Fibroblast of skin of left biceps (primary cell): ENCODE measurements at places on chromosomes 7 and 10.

DNA sequence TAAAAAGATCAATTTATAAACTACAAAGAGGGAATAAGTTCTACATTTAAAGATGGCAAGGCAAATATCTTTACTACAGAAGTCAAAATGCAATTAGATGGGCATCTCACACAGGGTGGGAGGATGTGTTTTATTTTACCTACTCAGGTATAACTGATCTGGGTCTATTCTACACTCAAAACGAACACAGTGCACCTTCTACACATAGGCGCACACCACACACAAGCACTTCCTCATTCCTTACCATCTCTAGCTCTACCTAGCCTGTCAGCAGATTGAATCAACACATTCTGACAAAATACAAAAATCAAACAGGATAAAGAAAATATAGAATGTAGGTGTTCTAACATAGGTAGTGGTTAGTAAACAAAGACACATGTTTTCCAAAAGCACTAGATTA lies 64.8 kb downstream of the SGCE start:
- no peak for DNase-seq

DNA sequence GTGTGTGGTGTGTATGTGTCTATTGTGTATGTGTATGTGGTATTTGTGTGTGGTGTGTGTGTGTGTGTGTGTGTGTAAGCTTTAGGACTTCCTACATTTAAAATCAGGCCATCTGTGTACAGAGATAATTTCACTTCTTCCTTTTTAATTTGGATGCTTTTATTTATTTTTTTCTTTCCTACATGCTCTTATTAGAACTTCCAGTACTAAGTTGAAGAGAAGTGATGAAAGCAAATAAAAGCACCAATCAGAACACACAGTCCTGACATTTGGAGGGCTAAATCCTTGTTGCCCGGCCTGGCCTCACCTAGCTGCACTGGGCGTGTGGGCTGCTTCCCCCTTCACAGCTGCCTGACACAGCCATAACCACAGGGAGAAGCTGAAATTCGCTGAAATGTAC lies 3.8 kb upstream of the MRC1 start:
- DNase-seq: no peak

GRCh38 chr7:29917641-29918040 lies 72.0 kb downstream of the SCRN1 start:
- no peak for DNase-seq

- no peak for DNase-seq
Measured at GRCh38 chr7:7077945-7078344, 104.4 kb upstream of the C1GALT1 start.

GRCh38 chr7:130970196-130970595 lies 236.2 kb upstream of the KLF14 start:
- DNase-seq: no peak

DNA sequence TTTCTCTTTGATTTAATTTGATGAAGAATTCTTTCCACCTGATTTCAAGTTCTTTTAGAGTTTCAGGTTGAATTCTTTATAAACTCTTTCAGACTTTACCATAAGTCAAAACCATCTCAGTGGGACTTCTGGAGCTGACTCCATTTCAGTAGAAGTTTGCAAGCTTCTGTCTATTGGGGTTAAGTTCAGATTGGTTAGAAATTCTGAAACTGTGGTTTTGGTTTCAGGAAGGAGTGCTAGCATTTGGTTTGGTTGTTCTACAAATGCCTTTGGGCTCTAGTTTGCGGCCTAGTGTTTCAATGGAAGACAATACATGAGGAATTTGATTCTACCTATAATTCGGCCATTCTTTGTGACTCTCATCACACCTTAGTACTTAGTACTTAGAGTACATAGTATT lies 176.8 kb upstream of the RHOBTB1 start:
- DNase-seq: no peak

GRCh38 chr7:73611017-73611555 lies 13.2 kb downstream of the MLXIPL start:
- DNase-seq: no peak

DNA sequence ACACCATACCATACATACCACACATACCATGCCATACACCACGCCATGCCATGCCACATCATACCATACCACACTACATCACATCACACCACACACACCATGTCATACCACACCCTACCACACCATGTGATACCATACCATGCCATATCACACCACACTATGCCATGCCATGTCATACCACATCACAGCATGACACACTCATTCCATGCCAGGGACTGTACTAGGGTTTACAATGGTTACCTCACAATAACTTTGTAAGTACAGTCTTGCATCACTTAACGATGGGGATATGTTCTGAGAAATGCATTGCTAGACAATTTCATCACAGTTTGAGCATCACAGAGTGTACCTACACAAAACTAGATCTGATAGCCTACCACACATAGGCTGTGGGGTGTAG lies 14.5 kb downstream of the PYROXD2 start:
- DNase-seq: no peak

DNA sequence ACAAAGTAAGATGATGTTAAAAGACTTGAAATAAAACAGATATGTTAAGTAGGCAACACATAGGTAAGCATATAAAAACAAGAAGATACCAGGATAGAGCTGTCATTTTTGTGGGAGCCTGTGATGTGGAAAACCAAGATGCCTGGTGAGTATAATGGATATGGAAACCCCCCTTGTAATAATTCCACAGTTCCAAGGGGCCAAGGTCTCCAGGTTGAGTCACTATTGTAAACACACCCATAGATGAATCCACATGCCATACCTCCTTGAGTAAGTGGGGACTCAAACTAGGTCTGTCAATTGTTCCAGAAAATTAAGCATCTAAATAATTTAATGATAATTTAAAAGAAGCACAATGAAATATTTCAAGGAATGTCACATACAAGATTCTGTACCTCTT lies 15.9 kb downstream of the CAV1 start:
- no peak for DNase-seq

- no peak for DNase-seq
Measured at GRCh38 chr7:143379611-143380259, 1.4 kb upstream of the ZYX start.

GRCh38 chr10:73999703-74000102 lies 1.8 kb downstream of the VCL start:
- peak; percentile 69 for DNase-seq

- DNase-seq: no peak
Measured at GRCh38 chr7:42407833-42408232, 170.8 kb upstream of the GLI3 start.

DNA sequence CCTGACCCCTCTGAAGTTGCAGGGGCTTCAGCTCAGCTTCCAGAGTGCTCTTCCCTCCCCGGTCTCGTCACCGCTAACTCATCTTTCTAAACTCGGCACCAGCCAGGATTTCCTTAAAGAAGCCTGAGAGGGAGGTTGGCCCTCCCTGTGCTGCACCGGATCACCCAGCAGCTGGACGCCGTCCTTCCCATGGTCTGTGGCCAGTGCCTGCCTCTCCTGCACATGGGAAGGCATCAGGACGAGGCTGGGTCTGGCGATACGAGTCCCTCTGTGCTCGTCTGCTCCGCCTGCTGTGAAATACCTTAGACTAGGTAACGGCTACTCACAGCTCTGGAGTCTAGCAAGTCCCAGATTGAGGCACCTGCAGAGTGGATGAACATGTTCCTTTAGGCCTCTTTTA lies 179.1 kb downstream of the ZMYND11 start:
- no peak for DNase-seq

GRCh38 chr10:73875139-73875475 lies 752 bp upstream of the CAMK2G start:
- no peak for DNase-seq

- DNase-seq: no peak
Measured at GRCh38 chr10:106815427-106816043, 349.0 kb downstream of the SORCS1 start.

GRCh38 chr7:90828601-90829000 lies 232.5 kb downstream of the CDK14 start:
- DNase-seq: peak; percentile 42

DNA sequence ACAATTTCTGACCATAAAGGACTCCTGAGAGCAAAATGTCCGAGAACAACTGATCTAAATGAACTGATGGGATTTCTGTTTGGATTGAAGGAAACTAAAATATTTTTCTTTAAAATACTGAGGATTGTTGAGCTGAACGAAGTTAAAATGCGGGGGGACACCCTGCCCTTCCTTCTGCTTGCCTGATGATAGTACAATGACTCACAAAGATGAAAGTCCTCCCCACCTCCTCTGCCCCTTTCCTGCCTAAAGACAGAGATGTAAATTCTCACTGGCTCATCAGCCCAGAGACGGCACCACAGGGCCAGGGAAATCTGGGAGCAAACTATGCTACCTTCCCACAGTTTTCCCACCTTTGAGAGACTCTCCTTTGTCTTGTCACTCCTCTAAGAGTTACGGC lies 180.6 kb downstream of the PHTF2 start:
- DNase-seq: no peak

GRCh38 chr7:82511542-82511941 lies 68.0 kb upstream of the CACNA2D1 start:
- DNase-seq: no peak

- no peak for DNase-seq
Measured at GRCh38 chr7:36370046-36370445, 19.6 kb upstream of the ANLN start.

DNA sequence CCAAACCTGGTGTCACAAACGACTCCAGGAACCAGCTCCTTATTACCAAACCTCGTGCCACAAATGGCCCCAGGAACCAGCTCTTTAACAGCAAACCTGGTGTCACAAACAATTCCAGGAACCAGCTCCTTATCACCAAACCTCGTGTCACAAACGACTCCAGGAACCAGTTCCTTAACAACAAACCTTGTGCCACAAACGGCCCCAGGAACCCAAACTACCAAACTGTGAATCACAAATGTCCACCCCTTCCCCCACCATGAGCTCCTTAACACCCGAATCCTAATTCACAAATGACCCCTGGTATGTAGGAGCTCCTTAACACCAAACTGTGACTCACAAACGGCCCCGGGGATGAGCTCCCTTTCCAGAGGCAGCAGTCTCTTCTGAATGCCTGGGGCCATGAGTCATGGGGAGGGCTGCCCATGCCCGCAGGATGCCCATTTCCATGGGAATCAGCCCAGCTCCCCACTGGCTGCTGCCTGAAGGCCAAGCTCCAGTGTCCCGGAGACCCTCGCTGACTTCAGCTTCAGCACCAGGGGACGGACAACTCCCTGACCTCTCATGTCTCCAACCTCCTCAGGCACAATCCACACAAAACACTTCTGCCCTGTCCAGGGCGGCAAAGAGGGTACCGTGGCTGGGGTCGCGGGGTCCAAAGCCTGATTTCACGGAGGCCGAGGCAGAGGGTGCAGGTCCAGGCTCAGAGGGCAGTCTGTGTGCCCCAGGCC lies 213.1 kb downstream of the ELFN1 start:
- peak; percentile 35 for DNase-seq
